ENCODE measurements at places on chromosomes 11 and 22.

DNA sequence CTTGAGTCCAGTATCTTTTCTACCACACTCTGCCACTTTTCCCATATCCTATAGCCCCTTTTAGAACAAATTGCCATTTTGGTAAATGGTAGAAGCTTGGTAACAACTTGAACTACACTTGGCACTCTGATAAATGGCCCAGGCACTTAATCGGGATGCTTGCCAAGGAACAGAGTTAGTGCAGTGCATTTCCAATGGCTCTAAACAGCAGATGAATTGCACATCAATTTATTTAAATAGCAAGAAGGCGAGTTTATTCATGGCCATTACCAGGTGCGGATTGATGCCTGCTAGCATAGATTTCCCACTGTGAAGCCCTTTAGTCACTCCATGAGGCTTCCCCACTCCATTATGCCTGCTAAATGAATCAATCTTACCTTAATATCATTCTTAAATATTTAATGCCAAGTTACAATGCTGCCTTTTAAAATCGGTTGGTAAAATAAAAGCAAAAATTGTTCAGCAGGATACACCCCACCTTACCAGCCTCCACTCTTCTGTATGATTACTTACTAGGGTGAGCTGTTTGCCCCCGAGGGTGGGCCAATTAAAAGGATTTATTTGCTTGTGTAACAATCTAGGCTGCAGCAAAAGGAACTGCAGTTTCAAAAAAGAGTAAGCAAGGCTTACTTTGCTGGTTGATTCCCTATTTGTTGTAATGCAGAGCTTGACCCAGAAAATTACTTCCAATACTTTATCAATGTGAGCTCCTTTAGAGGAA lies 136.0 kb upstream of the ARHGAP42 start:
- DNase-seq, result no peak

- no peak for DNase-seq
Observed at GRCh38 chr11:102926961-102927623, 28.4 kb downstream of the MMP13 start.

- no peak for DNase-seq
Observed at GRCh38 chr11:133600786-133601185, 68.5 kb upstream of the OPCML start.

GRCh38 chr22:44895296-44896055 lies 114.3 kb downstream of the PHF21B start:
- DNase-seq, result no peak

DNA sequence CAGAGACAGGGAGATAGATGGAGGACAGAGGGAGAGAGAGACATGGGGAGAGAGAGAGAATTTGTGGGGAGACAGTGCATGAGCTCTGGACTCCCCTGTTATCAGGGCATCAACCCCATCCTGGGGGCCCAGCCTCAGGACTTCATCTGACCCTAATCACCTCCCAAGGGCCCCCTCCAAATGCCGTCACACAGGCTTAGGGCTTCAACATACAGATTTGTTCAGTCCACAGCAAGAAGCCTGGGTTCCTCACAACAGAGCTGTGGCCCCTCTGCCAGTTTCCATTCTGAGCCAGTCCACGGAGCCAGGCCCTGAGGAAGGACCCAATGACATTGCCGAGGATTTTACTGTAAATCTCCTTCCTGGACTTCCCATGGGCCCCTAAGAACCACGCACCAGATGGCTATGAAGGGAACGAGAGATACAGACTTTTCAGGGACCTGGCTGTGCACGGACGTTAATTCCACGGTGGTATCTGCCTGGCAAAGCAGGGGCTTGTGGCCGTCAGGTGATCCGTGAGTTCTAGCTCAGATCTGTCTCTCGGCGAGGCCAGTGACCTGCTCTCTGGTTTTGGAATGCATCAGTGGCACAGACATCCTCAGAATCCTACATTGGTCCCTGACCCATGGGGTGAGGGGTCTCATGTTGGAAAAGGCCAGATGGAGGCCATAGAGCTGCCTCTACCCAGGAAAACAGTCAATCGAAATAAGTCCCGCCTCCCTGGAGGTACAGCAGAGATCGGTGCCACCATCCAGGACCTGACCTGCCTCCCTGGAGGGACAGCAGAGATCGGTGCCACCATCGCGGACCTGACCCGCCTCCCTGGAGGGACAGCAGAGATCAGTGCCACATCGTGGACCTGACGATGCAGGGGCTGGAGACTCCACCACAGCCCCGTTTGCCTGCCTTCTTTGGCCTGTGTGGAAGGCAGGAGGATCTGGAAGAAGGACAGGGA lies 8.7 kb upstream of the B4GALNT4 start:
- no peak for DNase-seq

DNA sequence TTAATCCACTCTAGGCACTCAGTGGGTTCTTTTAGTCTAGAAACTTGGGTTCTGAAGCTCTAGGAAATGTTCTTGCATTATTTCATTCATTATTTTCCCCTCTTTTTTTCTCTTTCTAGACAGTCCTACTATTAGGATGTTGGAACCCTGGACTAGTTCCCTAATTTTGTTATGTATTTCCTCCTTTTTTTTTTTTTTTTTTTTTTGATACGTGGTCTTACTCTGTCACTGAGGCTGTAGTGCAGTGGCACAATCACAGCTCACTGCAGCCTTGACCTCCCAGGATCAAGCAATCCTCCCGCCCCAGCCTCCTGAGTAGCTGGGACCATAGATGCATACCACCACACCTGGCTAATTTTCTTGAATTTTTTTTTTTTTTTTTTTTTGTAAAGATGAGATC lies 9.4 kb downstream of the UPB1 start:
- no peak for DNase-seq

- no peak for DNase-seq
Observed at GRCh38 chr11:117071344-117071787, 26.9 kb downstream of the SIK3 start.

DNA sequence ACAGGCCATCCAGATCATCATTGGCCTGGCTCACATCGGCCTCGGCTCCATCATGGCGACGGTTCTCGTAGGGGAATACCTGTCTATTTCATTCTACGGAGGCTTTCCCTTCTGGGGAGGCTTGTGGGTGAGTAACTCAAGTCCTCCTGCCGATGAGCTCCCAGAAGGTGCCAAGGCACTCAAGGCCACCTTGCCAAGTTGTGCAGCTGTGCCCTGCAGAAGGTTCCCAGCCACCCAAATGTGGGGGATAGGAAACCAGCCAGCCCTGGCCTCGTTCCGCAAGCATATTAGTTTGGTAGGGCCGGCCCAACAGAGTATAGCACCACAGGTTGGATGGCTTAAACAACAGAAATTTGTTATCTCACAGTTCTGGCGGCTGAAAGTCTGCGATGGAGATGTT lies 4.0 kb downstream of the MS4A8 start:
- DNase-seq, result no peak

DNA sequence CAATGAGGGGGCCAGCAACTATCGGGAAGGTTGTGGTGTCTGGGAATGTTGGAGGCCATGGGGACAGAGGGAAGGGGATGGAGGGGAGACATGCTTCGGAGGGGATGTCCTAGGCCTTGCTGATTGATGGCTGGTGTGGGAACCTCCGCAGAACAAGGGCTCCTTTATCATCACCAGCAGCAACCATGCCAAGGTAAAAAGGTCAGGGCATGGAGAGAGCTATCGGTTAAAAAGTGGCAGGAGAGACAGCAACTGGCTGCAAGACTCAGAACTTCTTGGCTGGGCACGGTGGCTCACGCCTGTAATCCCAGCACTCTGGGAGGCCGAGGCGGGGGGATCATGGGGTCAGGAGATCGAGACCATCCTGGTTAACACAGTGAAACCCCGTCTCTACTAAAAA lies 3.0 kb downstream of the GSTT4 start:
- DNase-seq, result no peak

DNA sequence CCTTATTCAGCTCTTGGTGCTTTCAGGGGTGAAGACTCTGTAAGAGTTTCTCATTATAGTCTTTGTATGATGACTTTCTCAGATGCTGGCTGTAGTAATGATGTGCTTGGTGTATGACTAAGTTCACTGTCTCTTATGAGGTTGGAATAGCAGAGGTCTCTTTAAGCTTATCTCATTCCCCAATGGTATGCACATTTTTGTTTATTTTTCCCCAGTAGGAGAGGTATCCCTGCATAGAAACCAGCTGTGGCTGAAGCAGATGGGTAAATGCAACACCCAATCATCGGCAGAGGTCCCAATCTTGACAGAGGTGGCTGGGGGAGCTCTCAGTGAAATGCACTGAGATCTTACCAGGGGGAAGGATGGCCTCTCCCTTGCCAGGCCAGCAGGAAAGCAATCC lies 34.6 kb downstream of the BBOX1 start:
- no peak for DNase-seq

DNA sequence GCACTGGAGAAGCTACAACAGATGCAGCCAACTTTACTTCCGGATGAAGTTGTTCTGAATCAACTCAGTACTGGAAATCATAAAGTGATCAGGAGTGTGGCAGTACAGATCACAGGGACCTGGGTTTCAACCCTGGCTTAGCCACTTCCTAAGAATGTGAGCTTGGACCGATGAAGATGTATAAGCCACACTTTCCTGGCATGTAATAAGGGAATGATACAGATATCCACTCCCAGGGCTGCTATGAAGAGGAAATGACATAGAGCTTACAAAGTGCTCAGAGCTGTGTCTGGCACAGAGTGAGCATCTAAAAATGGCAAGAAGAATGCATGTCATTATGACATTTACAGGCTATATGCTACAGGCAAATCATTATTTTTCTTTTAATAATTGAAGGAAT lies 378.7 kb downstream of the NTM start:
- DNase-seq, result no peak

DNA sequence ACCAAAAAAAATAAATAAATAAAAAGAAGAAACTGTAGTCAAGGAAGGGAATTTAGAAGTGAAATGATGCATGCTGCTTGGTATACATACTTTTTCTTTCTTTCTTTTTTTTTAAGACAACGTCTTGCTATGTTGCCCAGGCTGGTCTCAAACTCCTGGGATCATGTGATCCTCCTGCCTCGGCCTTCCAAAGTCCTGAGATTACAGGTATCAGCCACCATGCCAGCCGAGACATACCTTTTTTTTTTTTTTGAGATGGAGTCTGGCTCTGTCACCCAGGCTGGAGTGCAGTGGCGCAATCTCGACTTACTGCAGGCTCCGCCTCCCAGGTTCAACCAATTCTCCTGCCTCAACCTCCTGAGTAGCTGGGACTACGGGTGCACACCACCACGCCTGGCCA lies 21.7 kb upstream of the ARRB1 start:
- no peak for DNase-seq

DNA sequence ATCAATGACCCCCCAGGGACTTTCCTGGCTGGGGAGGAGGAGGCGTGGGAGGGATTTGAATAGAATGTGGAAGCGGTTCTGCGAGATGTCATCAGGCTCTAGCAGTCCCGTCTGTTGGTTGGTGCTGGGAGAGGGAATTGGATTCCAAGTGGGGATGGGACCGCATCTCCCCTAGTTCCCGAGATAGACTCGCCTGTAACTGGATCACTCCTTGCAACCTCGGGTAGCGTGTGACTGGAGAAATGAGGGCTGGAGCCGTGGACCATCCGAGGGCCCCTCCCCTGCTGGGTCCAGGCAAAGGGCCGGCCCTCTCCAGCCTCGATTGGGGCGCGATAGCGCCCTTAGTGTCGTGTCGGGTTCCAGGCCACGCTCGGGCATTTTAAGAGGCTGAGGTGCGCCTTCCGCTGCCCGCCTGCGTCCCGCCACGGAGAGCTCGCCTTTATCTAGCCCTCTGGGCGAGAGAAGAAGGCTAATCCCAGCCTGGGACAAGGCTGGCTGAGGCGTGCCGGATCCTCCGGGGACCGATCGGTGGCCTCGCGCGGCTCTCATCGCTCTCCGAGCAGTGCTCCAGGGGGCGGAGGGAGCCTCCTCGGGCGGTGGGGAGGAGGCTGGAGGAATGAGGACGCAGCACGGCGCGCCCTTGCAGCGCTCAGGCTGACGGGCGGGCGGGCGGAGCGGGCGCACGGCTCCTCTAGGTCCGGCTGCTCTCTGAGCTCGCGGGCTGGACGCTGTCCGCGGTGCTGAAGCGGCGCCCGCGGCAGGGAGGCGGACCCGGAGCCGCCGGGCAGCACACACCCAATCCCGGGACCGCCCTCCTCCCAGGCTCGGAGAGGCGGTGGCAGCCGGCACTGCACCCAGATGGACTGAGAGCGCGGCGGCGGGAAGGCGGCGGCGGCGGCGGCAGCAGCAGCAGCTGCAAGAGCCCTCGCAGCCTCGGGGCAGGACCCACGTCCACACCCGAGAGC lies 107.8 kb downstream of the OSBP2 start:
- peak; percentile 44 for DNase-seq

- DNase-seq, result no peak
Observed at GRCh38 chr11:70244698-70245097, 25.8 kb upstream of the PPFIA1 start.

DNA sequence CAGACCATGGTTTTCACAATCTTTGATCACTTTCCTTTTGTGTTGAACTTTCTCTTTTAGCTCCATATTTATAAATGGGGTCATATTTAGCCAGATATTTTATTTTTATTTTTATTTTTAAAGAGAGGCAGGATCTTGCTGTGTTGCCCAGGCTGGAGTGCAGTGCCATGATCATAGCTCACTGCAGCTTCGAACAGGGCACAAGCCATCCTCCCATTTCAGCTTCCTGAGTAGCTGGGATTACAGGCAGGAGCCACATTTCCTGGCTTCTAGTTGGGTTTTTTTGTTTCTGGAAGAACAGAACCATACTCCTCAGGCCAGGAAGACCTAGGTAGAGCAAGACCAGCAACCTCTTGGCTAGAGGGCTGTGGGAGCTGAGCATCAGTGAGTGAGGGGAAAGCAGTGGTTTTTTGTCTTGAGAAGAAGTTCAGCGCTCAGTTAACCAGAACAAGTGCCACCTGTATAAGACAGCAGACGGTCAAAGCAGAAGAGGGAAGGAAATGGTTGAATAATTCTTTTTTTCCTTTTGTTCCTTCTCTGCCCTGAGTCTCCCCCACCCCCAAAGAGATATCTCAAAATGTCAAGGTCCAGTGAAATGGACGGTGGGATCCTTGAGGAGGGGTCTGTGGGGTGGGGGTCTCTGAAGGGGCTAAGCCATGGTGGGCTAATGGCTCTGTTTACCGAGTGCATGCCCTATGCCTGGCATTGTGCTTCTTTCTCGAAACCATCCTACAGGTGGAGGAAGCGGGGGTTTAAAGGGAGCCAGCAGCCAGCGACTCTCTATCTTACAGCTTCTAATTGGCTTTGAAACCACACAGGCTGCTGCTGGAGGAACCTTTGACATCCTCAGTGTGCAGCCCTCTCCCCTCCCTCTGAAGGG lies 63.0 kb downstream of the PTPRJ start:
- no peak for DNase-seq

GRCh38 chr22:46064966-46065666 lies 85.2 kb upstream of the PPARA start:
- DNase-seq, result no peak

DNA sequence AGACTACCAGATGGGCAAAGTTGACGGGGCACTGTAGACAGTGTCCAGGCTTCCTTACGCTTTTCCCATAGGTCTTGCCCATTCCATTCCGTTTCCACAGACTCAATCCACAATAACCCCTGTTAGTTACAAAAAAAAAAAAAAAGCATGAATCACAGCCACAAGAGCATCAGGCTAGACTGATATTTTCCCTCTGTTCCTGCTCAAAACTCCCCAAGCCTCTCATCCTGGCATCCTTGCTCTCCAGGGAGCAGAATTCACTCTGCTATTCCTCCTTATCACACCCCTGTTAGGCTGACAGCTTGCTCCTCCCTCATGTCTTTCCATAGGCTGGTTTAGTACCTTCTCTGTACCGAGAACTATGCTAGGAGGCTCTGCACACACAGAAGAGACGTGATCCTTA lies 42.2 kb downstream of the TMEM123 start:
- DNase-seq, result no peak
